ENCODE measurements at places on chromosomes 2 and 18.

DNA sequence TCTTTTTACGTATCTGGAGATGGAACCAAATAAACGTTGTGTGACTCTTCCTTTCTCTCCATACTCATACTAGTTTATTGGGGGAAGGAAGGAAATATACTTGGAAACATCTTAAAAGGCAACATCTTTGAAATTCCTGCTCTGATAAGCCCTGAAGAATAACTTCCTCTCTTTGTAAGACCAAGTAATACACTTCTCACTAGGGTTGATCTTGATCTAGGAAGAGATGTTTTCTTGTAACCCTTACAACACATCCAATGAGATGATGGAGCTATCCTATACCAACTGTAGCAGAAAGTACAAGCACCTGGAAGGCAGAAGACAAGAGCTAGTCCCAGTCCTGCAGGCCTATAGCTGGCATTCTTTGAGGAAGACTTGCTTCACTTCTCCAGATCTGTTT lies 2.0 kb downstream of the ANKRD44 start:
- DNase-seq, result peak; percentile 47

DNA sequence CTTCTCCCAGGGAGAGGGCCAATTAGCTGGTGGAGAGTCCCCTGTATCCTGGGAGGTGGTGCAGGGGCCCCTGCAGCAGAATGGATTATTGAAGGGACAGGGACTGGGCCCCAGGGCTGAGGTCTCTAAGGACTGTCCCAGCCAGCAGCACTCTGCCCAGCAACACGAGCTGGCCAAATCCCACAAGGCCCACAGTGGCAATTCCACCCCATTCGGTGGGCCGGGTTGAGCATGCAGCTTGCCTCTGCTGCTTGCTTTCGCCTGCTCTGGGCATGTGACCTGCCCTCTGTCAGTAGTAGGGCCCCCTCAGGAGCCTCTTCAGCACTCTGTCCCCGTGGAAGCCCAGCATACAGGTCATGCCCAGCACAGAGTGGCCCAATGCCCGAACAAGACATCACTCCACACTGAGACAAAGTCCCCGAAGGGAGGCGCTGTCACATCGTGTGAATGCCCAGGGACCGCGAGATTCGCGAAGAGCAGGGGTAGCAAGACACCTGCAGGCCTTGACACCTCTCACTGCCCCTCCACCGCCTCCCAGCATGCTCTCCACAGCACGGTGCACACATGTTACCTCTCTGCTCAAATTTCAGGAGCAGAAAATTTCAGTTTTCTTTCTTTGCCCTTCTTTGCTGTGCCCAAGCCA lies 65.4 kb downstream of the CRACDL start:
- DNase-seq, result no peak

- DNase-seq, result no peak
These were observed 517.9 kb upstream of the SPHKAP start for GRCh38 chr2:228699400-228699799.

GRCh38 chr2:8677646-8678592 lies 3.9 kb upstream of the ID2 start:
- peak; percentile 55 for DNase-seq

DNA sequence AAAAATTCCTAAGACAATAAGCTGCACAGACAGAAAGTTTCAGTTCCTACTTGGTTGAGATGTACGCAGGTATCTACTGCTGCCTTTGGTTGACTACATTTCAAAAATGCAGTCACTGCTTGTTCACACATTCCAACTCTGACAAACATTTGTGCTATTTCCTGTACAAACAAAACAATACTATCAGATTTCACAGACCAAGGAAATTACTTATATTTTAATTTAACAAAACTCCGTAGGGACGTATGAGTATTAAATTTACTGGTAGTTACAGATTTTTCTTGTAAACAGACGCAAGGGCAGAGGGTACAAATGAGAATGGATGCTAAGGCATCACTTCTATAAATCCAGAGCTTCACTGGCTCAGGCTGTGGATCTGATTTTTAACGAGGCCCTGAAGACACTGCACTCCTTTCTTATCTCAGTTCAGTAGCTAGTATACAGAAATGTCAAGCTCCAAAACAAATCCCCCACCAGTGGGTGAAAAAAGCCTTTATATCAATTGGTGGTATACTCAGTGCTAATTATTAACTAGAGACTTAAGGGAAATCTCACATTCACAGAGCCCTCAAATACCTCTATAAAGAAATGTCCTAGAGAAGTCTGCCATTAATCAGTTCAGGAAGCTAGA lies 31.7 kb upstream of the TTC32 start:
- no peak for DNase-seq

GRCh38 chr2:71720596-71721361 lies 267.4 kb downstream of the DYSF start:
- no peak for DNase-seq

- DNase-seq, result no peak
These were observed 287.5 kb downstream of the TCF4 start for GRCh38 chr18:55300421-55300935.

GRCh38 chr18:6561420-6561861 lies 146.7 kb upstream of the L3MBTL4 start:
- peak; percentile 68 for DNase-seq

- DNase-seq, result no peak
These were observed at the start of gene PPP1R1C for GRCh38 chr2:181985632-181986205. PPP1R1C (plus strand) TSS chr2:181985853; CDS start chr2:181986111, 258 bp downstream.

GRCh38 chr2:883803-884748 lies 66.6 kb upstream of the SNTG2 start:
- DNase-seq, result no peak

- DNase-seq, result peak; percentile 6
These were observed 12.4 kb upstream of the ADCYAP1 start for GRCh38 chr18:892316-892715.

- DNase-seq, result no peak
These were observed 110.6 kb downstream of the TMEM182 start for GRCh38 chr2:102872388-102872787.

GRCh38 chr2:161141033-161141432 lies 19.2 kb upstream of the TANK start:
- DNase-seq, result peak; percentile 63
